ENCODE measurements at places on chromosomes 4 and X.
A peak's percentile ranks its signal among the peaks of the same experiment; 100 is the strongest.

DNA sequence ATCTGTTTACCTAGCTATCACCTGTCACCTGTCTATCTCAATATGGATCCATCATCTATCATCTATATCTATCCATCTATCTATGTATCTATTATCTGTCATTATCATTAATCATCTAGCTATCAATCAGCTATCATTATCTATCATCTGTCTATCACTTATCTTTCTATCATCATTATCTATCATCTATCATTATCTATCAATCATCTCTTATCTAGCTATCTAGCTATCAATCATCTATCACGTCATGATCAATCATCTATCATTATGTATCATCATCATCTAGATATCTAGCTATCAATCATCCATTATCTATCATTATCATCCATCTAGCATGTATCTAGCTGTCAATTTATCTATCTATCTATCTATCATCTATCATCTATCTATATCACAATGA is 7.9 kb downstream of the ARSD start:
- no peak for DNase-seq

DNA sequence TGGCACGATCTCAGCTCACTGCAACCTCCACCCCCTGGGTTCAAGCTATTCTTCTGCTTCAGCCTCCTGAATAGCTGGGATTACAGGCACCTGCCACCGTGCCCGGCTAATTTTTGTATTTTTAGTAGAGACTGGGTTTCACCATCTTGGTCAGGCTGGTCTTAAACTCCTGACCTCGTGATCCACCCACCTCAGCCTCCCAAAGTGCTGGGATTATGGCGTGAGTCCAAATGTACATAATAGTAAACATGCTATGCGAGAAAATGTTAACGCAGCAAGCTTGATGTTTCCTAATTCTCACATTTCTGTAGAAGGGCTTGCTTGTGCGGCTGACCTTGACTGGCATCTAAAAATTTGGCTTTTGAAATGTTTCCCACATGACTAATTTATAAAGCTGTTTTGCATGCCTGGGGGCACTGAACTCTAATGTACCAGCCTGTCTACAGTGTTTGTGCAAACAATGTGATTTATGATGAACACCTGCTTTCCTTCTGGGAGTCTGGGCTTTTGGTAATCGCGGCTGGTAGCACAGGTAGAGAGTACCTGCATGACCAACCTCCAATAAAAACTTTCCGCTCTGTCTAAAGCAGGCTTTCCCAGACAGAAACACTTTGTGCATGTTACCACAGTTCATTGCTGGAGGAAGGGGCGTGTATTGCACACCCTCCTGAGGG is 216.8 kb downstream of the IL15 start:
- no peak for DNase-seq

DNA sequence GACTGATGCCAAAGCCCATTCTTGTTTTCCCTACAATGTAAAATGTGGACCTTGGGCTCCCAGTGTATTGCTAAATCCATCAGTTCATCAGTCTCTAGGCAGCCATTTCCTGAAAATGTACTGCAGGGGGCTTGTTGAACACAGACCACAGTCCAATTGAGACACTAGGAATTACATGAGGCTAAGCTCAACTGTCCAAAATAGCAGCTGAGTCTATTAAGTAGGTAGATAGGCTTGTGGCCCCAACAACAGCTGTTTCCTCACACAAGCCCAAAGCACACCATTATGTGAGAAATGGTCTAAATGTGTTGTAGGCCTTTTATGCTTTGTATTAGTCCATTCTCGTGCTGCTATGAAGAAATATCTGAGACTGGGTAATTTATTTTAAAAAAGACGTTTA is 60.0 kb upstream of the PAK3 start:
- no peak for DNase-seq

- no peak for DNase-seq
Measured at GRCh38 chr4:3426465-3427133, 15.2 kb upstream of the HGFAC start.

DNA sequence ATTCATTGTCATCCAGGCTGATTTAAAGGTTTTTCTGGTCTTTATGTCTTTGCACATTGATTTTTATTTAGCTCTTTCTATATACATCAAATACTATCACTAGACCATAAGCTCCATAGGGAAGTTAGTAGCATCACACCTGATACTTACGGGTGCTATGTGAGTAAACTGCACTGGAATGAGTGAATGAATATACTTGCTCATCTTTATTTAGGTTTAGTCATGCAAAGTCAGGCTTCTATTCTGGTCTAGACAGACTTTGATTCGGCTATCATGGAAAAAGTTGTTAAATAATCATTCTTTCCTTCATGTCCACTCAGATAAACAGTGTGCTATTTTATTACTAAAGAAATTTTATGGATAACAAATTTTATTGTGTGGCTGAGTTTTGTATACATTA is 457.8 kb upstream of the PCDH7 start:
- no peak for DNase-seq

DNA sequence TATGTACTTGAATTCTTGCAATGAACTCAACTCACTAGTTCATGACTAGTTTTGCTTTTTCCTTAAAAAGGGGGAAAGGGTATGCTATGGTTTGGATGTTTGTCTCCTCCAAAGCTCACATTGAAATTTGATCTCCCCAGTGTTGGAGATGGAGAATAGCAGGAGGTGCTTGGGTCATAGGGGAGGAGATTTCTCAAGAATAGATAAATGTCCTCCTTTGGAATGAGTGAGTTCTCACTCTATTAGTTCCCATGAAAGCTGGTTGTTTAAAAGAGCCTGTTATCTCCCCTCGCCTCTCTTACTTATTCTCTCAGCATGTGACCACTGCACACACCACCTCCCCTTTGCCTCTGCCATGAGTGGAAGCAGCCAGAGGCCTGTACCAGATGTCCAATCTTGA is 109.4 kb upstream of the INTU start:
- no peak for DNase-seq

- no peak for DNase-seq
Measured at GRCh38 chrX:152601848-152602616, 35.7 kb upstream of the GABRQ start.

GRCh38 chr4:73438582-73439215 is 2.7 kb downstream of the AFP start:
- DNase-seq = no peak

GRCh38 chr4:36687681-36688080 is 406.3 kb downstream of the DTHD1 start:
- no peak for DNase-seq

- DNase-seq = no peak
Measured at GRCh38 chrX:108456971-108457477, 17.4 kb downstream of the COL4A5 start.

- no peak for DNase-seq
Measured at GRCh38 chr4:129561280-129561679, 465.3 kb downstream of the C4orf33 start.

- peak; percentile 2 for DNase-seq
Measured at GRCh38 chr4:42995343-42995944, 102.9 kb downstream of the GRXCR1 start.

DNA sequence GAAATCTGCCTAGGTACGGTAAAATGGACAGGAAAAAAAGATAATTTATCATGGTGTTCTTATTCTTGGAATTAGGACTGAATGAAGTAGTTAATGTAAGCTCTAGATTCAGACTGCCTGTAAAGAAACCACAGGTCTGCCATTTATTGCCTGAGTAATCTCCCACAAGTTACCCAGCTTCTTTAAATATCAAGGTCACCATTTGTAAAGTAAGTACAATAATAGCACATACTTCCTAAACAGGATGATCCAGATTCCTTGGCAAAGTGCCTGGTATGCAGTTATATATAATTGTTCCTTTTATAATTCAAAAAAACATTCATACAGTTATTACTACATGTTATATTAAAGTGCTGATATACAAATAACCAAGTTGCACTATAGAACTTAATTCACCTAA is 368.6 kb downstream of the HNRNPD start:
- peak; percentile 11 for DNase-seq

GRCh38 chrX:1361275-1361674 is 24.7 kb downstream of the IL3RA start:
- DNase-seq = no peak

DNA sequence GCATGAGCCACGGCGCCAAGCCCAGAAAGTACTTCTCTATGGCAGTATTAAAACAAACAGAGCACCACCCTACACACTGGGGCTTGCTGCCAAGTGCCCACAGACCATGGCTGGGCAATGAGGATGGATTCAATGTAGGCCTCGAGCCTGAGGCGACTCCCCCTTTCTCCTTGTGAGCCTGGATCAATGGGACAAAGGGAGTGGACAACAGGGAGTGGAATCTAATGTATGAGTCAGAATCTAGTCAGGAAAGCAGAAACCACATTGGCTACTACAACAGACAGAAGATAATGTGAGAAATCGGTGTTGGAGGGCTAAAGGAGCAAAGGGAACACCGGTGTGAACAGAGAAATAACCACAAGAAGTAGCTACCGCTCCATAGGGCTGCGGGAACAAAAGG is 37.7 kb upstream of the OCIAD2 start:
- no peak for DNase-seq

DNA sequence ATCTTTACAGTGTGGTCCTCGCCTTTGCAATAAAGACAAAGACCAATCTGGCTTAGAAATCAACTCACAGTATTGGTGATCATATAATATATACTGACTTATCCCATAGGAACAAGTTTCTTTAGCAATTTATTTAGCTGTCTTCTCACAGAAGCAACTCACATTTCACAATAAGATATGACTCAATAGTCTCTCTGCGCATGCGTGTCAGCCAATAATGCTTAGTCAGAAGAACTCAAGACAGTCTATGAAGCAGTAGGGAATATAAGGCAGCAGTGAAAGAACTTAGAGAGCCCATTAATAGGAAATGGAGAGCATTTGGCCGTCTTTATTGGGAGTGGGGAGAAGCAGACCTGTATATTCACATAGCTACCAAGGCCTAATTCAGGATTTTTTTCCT is 216.7 kb downstream of the IL13RA2 start:
- DNase-seq = no peak

DNA sequence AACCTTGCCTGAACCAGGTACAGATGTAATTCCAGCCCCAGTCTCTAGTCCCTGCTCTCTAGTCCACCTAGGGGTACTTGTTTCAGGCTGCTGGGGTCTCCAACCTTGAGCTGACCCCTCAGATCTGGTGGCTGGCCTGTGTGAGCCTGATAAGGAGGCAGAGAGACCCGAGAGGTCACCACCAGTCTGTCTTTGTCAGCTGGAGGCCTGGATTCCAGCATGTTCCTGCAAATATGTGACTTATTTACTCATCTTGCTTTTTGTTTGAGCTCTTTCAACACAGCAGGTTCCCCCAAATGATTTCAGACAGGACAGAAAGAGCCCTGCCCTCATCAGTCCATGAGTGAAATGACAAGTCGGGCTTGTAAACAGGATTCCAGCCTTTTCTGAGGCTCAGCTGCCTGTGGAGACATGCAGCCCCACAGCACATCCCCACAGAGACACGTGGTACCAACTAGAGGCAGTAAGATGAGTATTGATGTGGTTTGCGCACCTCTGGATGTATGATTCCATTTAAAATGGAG is 37.5 kb upstream of the STK26 start:
- DNase-seq = no peak

DNA sequence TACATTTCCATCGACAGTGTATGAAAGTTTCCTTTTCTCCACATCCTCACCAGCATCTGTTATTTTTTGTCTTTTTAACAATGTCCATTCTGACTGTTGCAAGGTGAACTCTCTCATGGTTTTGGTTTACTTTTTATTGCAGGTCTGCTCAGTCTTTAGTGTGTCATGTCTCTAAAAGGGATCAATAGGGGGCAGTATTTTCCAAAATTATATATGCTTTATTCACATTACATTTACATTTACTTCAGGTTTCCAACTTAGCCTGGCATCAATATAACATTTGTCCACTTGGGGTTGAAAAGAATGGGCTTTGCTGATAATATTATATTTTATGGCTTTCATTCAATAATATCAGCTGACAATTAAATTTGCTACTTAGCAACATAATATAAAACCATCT is 265.0 kb upstream of the SLITRK2 start:
- no peak for DNase-seq

DNA sequence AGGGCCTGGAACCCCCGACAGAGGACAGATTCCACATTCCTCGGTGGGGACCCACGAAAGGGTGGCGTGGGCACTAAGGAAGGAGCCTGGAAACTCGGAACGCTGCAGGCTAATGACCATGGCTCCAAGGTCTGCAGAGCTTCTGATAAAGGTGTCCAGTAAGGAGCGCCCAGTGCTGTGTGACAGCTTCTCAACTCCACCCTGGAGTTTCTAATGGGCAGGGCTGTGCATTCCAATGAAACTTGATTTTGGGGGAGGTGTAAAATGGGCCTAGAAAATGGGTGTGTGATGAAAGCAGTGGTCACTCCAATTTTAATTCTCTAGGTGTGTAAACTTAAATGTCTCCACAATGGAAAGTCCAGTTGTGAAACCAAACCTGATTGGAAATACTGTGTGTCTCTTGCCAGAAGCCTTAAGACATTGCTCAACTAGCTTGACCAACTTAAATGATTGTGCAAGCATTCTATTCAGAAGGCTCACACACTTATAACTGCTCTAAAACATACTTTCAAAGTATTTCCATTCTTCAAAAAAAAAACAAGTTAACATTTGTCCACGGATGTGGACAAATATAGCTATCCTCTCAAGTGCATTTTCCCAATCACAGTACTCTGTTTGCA is 52.1 kb downstream of the XAGE2 start:
- DNase-seq = peak; percentile 23

DNA sequence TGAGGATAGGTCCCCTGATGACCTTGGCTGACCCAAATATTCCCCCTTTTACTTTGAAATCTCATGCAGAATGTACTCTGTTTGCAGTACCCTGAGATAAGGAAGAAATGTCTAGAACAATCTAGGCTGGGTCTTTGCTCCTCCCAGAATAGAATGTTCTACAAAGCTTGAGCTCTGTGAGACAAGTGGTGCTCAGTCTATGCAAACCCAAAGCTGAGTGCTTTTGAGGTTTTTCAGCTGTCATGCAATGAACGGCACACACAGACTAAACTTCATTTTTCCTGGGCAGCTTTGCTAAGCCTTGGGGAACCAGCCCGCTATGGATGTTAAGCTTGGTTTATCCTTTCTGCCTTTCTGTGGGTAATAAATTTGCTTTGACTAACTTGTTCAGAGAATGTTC is 513.6 kb downstream of the FAT4 start:
- no peak for DNase-seq

GRCh38 chr4:156762851-156763250 is 208.7 kb downstream of the PDGFC start:
- no peak for DNase-seq

DNA sequence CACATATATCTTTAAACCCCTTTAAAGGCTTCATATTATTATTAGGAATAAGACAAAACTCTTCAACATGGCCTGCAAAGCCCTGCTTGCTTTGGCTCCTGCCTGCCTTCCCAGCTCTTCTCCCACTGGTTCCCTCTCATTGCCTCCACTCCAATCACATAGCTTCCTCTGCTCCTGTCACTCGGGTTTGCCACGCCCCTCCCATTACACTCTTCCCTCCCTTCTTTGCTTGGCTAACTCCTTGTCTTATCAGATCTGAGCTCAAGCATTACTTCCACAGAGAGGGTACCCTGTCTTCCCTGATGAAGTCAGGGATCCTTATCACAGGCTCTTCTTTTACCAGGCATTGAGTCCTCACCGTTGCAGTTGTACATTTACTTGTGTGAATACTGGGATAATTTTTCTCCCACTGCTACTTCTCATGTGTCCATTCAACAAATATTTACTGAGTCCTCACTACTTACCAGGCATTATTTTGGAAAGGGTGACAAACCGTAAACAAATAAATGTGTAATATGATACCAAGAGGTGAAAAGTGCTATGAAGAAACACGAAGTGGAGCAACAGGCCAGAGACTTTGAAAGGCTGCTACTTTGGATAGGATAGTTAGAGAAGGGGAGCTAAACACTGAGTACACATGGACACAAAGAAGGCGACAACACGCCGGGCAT is 3.2 kb upstream of the VGLL1 start:
- DNase-seq = no peak
